ENCODE measurements at places on chromosomes 16 and 17.

- no peak for DNase-seq
These were observed 849 bp downstream of the CAPN15 start for GRCh38 chr16:528111-529011.

- DNase-seq: no peak
These were observed at the start of gene ZFHX3 for GRCh38 chr16:73047536-73048291. ZFHX3 (minus strand) TSS chr16:73048128; CDS start chr16:72960145, 87,983 bp downstream.

- DNase-seq: no peak
These were observed 176.8 kb upstream of the ASIC2 start for GRCh38 chr17:33469911-33470310.

DNA sequence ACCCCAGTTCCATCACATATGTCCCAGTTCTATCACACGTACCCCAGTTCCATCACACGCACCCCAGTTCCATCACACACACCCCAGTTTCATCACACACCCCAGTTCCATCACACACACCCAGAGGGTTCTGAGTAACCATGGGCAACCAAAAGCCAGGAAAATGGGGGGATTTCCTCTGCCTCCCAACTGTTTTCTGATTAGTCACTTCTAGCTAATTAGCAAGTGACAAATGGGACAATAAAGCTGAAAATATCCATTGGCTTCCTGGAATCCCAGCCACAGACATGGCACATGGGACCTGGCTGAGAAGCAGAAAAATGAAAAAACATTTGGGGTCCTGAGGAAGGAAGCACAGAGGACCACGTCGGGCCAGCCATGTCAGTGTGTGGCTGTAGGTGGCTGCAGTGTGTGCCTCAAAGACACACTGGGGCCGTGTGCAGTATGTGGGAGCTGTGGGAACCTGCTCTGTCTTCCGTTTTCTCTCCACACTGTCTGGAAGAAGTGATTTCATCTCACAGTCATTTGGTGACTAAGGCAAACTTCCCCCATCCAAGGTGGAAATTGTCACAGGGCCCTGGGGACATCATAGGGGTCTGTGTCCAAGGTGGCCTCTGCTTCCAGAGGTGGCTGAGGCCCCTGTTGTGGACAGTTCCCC lies 106.7 kb downstream of the CMIP start:
- DNase-seq: no peak

GRCh38 chr16:56611281-56611833 lies 3.0 kb downstream of the MT2A start:
- DNase-seq: no peak

DNA sequence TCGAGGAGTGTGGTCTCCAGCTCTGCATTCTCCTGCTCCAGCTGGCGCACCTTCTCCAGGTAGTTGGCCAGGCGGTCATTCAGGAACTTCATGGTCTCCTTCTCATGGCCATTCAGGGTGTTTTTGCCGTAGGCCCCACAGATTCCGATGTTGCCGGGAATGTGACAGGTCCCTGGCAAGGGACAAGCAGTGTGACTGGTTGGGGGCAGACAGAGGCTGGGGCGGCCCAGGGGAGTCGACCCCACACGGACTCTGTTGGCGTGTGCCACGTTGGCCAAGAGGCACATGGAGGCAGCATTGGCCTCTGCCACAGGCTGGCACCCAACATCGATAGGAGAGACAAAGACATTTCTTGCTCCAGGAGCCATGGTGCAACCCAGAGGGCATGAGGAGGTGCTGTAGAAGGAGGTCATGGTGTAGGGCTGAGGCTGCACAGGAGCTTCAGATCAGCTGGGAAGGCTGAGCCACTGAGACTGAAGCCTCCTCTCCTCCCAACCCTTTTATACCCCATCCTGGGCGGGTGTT lies at the start of gene KRT37:
Gene KRT37 (minus strand): TSS at position 475 of the 525 bp plus-strand sequence. CDS start 62 bp downstream, at position 413.
- DNase-seq: no peak

DNA sequence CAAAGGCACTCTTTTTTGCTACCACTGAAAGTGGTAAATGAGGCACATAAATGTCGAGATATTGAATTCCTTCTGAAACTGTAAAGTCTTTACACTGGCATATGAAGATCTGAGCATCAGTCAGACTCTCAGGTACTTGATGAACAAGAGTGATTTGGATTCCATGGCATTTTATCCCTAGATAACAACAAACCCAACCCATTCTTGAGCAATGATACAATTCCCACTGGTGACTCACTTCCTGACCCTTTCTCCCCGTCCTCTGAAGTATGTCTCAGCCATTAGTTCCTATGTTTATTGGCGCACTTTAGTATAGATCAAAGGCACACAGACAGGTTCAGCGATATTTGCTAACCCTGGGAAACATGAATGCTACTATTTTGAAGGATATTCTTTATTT lies 147.0 kb upstream of the RBFOX1 start:
- DNase-seq: no peak

GRCh38 chr17:72671016-72671415 lies 421.5 kb downstream of the SLC39A11 start:
- no peak for DNase-seq

GRCh38 chr16:73473713-73474112 lies 425.8 kb upstream of the ZFHX3 start:
- no peak for DNase-seq

GRCh38 chr16:25040543-25040942 lies 25.4 kb upstream of the ARHGAP17 start:
- DNase-seq: no peak

DNA sequence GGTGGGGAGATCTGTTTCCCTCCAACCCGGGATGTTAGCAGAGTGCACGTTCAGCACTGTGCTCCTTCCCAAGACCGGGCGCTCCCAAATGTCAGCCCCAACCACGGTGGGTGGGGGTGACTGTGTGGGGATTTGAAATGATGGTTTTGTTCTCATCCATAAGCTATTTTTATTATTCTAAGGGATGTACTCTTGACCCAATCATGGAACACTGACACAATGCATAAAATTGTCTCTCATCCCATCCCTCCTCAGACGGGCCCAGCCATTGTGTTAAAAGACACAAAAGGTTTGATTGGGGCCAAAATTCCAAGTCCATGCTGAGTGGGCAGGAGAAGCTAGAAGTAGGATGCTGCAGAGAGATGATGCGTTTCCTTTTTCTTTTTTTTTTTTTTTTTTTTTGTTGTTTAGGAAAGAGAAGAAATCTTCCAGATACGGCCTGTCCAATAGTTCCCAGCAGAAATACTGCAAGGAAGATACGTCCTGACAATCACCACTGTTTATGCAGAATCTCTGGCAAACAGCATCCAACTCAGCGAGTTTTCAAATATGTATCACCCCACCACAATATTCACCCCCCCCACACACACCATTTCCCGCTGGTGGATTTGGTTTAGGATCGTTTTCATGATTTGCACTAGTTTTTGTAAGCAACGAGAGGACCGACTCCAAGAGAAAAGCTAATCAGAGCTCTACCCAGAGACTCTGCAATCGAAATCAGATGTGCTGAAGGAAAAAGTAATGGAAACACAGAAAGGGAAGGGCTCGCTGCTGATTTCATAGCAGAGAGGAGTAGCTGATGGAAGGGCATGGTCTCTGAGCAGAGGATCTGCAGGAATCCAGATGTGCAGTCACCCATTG lies 163.5 kb upstream of the DYNLRB2 start:
- DNase-seq: no peak

DNA sequence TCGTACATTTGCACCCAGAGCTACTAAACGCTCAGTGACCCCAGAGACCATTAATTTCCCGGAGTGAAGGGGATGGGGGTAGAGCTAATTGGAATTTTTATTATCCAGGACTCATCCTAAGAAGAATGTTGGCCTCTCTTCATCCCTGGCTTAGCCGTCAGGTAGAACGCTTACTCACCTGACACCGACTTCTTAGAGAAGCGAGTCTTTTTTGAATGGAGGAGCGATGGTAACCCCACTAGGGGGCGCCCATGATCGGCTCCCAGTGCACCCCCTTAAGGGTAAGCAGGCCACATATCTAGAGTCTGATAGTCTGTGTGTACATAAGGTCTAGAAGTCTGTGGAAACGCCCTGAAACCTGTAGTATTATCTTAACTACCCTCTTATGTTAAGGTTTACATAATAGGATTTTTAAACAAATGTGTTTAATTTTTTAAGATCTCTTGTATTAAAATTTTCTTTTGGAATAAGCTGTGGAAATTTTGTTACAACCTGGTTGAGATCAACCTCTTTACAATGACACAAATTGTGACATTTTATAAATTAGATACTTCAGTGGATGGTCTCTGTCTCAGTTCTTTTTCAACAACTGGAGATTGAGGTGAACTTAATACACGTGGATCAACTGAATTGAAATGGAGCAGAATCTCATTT lies 229.8 kb downstream of the CPPED1 start:
- peak; percentile 66 for DNase-seq

GRCh38 chr16:2019921-2020831 lies 591 bp downstream of the NPW start:
- no peak for DNase-seq

GRCh38 chr16:64459821-64460220 lies 662.0 kb downstream of the CDH11 start:
- no peak for DNase-seq

DNA sequence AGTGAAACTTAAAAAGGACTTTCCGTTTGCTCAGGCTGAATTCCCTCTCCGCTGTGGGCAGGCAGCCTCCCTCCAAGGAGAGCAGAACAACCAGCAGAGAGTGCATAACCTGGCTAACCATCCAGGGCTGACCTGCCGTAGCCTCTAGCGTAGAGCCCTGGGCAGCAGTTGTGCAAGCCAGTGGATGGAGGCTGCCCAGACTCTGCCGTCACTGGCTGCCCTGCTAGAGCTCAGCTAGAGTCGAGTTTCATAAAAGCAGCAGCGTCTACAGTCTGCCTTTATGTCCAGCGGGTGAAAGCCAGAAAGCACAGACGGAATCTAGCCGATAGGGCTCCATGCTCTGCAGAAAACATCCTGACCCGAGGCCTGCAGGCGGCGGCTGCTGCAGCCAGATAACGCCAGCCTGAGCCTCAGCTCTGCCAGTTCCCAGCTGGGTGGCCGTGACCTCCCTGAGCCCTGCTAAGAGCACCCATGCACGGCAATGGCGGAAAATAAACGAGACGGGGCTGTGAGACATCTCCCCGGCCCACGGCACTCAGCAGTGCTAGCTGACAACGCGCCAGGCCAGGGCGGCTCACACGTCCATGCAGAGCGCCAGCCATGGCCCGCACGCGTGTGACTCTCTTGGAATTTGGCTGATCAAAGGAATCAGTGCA lies 231.3 kb downstream of the ENGASE start:
- DNase-seq: no peak

DNA sequence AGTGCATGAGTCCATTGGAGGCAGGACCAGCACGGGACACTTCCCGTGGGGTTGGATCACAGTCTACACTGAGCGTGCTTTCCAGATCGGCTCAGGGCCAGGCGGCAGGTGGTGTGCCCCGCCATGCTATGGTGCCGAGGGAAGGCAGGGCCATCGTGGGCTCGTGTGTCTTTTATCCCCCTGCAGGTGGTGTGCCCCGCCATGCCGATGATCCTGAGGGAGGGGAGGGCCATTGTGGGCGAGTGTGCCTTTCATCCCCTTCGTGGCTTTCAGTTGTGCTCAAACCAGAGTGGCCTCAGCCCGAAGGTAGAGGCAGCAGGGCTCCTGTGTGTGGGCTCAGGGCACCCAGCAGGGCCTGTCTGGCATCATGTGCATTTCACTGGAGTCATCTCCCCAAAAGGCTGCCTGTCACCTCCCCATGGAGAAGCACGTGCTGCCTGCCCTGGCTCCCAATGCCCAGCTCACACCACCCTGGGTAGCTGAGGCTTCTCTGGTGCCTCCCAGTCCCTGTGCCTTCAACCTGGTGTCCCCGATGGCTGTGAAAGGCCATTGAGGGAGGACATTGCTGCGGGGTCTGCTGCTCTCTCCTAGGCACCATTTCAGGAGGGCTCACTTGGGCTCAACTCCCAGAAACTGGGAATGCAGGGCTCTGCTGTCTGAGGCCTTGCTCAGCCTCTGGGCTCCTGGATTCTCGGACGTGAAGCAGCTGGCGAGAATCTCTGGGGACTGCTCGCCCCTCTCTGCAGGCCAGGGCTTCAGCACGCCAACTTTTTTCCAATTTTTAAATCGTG lies 207.6 kb downstream of the NPIPB11 start:
- DNase-seq: no peak

- DNase-seq: no peak
These were observed 4.0 kb downstream of the DOC2A start for GRCh38 chr16:30006659-30007377.

- no peak for DNase-seq
These were observed 134.0 kb downstream of the IRX3 start for GRCh38 chr16:54152362-54153239.

- DNase-seq: no peak
These were observed 33.8 kb upstream of the KPNB1 start for GRCh38 chr17:47615766-47616424.

DNA sequence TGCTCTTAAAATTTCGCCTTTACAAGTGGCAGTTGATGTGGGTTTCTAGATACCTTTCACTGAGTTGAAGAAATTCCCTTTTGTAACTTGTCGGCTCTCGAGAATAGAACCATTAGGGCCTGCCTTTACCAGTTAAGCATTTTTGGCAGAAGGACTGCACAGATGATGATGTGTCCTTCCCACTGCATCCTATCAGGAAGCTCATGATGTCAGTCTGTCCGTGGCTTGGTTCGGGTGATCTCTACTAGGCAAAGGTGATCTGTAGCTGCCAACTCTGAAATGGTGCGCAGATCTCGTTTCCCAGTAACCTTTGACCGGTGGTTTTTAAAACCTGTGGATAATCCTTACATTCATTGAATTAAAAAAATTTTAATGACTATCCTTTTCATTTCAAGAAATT lies 49.7 kb downstream of the ZNRF1 start:
- DNase-seq: no peak

DNA sequence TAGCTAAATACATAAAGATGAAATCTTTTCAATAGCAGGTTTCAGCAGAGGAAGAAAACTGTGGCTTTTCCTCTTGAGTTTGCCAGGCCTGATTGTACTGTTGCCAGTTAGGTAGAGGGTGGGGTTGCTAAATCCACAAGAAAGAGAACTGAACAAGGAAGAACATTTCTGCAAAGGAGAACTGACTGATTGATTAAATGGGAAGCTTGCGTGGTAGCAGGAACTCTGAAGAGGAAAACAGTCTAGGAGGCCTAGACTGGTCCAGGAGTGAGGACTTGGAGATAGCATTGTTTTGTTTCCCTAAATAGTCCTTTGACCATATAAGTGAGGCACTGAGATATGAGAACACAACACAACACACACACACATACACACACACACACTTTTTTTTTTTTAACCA lies 18.8 kb downstream of the LRRC36 start:
- no peak for DNase-seq

DNA sequence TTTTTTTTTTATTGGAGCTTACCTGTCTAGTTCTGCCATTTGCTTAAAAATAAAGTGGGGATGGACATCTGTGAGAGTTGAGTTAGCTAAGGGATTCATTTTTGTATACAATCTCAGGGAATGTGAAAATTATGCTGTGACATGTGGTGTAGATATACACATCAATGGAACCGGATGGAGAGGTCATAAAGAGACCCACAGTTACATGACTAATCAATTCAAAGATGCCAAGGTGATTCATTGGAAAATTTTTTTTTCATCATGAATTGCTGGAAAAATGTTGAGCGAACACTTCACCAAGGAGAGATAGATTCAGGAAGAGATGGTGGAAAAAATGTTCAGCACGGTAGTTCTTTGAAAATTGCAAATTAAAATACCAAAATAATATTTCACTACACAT lies 605.4 kb upstream of the KIF2B start:
- DNase-seq: no peak

- DNase-seq: no peak
These were observed at the start of gene TK2 for GRCh38 chr16:66549284-66550131. TK2 (minus strand) TSS chr16:66550122; CDS start chr16:66550061, 61 bp downstream.

GRCh38 chr17:45172541-45173286 lies 11.0 kb downstream of the HEXIM2 start:
- DNase-seq: no peak
